ENCODE measurements at places on chromosomes 13 and 19.

DNA sequence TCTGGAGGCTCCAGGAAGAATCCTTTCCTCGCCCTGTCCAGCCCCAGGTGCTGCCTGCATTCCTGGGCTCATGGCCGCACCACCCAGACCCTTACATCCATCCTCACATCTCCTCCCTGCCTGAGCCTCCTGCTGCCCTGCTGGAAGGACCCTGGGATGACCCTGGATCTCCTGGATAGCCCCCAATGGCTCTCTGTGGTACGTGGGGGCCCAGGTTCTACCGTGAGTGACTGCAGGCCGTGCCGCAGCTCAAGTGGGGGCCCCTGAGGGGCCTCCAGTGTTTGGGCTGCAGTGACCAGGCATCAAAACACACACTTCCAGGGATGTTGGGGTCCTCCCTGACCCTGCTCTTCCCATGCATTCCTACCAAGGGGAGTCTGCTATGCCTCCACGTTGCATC lies 8.3 kb upstream of the MCF2L start:
- DNase-seq: no peak

GRCh38 chr19:31575846-31576335 lies 226.7 kb upstream of the TSHZ3 start:
- DNase-seq: no peak

GRCh38 chr19:49442771-49443365 lies 1.5 kb upstream of the SLC17A7 start:
- peak; percentile 71 for DNase-seq

DNA sequence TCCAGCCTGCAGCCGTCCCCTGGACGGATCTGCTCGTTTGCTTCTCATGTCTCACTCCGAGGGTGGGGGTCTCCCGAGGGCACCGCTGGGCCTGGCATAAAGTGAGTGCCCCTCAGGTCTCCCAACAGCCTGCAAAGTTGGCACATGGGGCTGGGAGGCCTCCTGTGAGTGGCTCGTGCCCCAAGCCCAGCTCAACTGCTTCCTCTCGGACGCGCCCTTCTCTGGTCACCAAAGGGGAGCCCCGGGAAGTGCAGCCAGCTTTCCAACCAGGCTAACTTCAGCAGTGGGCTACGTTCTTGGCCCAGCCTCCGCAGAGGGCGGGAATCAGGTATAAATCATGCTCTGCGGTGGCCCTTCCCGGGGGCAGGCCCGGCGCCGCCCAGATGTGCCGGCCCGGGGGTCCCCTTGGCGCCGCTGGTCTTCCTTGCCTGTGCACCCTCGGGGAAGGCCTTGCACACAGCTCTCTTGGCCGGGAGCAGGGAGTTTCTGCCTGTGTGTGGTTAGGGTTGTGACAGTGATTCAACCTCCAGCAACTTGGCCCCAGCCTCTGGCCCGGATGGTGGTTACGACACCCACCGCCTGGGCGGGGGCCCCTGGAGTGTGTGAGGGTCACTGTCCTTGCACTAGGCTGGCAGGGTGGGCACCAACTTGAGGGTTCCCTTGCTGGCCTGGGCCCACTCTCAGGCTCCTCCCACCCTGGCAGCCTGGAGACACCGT lies 20.7 kb downstream of the CEBPG start:
- DNase-seq: peak; percentile 44

DNA sequence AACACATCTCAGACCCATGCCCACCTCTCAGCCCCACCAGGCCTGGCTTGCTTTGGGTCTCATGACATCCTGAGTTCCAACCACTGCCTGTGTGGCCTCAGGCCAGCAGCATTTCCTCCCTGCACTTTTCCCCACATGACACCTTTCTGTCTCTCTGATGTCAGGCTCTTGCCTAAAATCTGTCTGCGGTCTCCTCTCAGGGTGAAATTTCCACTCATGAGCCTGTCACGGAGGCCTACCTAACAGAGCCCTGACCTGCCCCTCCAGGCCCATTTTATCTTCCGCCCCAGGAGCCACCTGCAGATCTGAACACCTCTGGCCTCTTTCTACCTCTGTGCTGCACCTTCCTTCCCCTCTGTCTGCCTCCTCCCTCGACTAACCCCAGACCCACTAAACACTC lies 93.5 kb downstream of the ZDHHC20 start:
- DNase-seq: no peak

DNA sequence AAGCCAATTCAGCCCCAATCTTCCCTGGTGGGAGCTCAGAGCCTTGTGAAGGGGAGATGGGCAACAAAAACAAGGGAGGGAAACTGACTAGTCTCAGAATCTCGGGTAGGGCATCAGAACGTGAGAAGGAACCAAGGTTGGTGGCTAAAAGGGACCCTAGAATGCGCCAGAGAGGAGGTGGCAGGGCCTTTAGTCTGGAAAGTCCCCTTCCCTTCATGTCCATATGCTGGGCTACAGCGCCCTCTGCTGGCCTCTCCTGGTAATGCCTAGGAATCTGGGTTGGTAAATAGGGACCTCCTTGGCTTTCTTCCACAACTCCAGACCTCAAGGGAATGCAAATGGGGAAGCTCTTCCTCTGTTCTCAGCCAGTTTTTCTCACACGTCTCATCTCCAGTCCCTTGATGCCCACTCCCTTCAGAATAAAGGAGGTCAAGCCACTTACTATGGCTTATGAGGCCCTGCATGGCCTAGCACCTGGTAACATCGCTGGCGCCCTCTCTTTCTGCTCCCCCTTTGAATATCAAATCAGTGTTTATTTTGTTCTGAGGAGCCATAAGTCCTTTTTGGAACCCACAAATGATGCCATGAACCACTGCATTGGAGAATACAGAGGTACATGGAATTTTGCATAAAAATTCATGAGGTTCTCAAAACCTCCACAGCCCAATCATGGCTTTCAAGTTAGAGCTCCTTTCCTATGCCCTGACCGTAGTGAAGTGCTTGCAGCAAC lies 1.4 kb upstream of the CCDC97 start:
- peak; percentile 66 for DNase-seq

DNA sequence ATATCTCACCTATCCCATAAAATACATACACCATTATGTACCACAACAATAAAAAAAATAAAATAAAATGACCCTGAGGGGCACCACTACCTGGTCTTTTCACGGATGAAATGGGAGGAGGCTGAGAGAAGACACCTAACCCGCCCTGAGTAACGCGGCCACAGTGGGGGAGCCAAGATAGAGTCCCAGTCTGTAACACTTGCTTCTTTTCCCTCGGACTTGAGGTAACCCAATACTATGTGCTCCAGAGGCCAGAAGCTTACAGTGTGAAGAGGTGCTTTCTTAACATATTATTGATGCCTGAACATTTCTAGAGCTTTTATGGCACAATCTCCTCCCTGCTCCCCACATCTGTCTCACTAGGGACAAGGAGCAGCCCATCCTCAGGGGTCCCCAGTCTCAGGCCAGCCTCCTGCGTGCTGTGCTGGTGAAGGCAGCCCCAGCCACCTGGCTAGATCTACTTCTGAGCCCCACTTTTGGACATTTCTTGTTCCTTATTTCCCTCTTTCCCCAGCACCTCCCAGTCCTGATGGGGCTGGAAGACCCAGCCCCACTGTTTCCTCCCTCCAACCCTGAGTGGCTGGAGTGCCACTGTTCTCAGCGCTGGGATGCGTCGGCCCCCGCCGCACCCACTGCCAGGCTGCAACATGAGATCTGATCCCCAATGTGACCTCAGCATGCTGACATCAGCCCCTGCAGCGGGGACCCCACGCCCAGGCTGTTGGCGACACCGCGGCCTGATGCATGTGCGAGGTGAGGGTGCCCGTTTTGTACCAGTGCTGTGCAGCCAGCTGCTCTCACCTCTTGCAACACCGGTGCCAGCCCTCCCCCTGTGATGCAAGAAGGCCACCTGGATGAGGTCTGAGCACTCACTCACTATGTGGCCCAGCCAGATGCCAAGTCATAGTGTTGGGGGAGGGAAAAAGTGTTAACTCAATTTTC lies 143.3 kb downstream of the DCLK1 start:
- DNase-seq: no peak

GRCh38 chr13:73231471-73231870 lies 172.7 kb downstream of the KLF5 start:
- no peak for DNase-seq

GRCh38 chr13:67131393-67131792 lies 98.7 kb downstream of the PCDH9 start:
- DNase-seq: no peak

GRCh38 chr13:21101865-21102576 lies 40.6 kb upstream of the LATS2 start:
- no peak for DNase-seq

- DNase-seq: no peak
Measured at GRCh38 chr19:48218997-48219396, 36.7 kb downstream of the CARD8 start.

DNA sequence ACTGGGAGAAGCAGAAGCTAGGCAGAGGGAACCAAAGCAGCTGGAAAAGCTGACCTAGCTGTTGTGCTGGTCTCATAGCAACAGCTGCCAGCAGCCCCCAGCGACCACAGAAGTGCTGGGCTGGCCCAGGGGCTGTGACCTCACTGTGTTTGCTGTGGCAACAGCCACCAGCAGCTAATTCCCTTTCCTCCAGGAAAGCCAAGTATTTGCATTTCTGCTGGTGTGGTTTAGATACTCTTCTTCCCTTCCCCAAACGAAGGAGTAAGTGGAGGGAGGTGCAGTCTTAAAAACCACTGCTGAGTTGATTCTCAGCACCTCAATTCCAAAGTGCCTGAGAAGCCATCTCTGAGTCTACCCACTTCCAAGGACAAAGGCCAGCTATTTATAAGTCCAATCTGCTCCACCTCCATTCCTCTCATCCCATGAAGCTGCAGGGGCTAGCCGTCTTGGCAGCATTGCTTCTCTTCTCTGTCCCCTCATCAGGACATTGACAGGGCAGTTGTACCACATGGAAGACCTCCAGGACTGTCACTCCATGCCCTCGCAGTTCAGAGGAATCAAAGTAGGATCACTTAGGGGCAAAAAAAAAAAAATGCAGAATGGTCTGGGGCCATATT lies 11.5 kb upstream of the CCDC97 start:
- DNase-seq: no peak

- DNase-seq: no peak
Measured at GRCh38 chr19:3977242-3978143, 6.6 kb upstream of the DAPK3 start.

DNA sequence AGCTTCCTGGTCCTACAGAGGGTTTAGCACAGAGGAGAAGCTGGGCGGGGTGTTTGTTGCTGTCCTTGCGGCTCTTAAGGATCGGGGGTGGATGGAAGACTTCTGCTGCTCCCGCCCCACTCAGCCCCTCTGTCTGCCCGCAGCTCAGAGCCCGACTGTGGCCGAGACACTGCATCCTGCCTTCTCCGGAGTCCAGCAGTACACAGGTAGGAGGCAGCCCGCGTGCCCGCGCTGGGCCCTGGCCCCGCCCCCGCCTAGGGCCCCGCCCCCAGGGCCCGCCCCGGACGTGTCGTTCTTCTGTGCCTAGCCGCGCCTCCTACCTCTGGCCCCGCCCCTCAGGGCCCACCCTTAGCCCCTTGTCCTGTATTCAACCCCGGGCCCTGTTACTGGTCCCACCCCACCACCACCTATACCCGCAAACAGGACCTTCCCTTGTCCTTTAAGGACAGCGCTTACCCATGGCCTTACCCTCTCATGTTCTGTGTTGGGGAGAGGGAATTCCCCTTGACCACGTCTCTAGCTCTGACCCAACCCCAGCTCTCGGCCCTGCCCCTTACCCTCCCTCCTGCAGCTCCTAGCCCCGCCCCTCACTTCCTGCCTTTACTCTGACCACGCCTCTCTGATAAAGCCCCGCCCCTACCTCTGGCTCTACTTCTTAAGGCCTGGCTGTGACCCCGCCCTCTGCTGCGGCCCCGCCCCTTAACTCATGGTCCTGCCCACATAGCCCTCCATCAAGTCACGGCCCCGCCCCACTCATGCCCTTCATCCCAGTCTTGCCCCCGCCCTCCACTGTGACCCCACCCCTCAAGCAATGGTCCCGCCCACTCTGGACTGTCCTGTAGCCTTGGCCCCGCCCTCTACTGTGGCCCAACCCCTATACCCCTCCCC lies 60.5 kb downstream of the CELF5 start:
- DNase-seq: no peak

GRCh38 chr19:13120031-13120430 lies 2.0 kb downstream of the NACC1 start:
- DNase-seq: no peak

- DNase-seq: no peak
Measured at GRCh38 chr19:46728693-46729339, 11.9 kb upstream of the PRKD2 start.

- no peak for DNase-seq
Measured at GRCh38 chr13:102974317-102975087, 91.7 kb downstream of the SLC10A2 start.

GRCh38 chr13:29707876-29708543 lies 112.5 kb upstream of the SLC7A1 start:
- DNase-seq: no peak

DNA sequence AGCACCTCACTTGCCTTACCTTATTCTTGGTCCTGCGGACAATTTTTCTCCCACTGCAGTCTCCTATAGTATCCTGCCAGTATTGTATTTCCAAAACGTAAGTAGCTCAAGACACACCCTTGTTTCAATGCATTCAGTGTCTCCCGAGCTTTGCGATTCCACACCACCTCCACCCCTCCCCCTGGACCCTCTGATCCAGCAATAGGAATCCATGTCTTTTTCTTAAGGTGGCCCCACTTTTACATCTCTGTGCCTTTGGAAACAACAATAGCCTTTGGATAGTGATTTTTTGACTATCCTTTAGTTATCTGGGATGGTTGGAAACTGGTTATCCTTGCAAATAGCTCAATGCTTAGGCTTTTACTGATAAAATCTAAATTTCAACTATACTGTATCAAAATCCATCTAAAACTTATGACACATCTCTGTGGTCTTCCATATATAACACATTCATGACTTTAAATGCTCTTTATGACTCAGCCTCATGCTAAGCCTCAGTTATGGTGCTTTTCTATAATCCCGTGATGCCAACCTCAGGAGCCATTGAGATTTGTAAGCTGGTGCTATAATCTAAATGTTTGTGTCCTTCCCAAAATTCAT lies 27.1 kb downstream of the FAM216B start:
- no peak for DNase-seq

DNA sequence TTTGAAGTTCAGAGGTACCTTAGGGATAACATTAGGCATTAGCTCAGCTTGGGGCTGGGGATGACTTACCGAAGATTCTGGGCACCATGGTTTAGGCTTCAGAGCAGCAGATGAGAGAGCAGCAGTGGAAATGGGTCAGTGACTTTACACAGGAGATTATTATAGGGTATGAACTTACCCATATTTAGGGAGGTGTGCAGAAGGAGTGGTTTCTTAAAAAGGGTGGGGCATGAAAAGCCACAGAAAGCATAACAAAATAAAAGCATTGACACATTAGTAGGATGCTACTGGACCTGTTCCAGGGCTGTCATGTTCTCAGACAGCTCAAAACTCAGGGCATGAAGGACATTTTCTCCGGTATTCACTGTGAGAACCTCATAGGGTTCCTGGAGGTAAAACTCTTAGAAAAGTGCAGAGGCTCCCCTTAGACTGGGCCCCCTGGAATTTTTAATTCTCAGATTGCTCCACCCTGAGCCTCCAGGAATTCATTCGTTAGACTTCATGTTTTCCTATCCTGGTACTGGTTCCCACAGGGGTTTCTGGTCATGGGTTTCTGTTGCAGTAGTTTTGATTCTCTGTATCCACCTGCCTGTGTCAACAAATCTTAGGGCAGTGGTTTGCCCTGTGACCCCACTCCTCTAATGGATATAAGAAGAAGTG lies 20.7 kb downstream of the IGFL1 start:
- no peak for DNase-seq

All from HS-5 (cell line).